ENCODE measurements at places on chromosomes 1 and 21.
A peak's percentile ranks its signal among the peaks of the same experiment; 100 is the strongest.

DNA sequence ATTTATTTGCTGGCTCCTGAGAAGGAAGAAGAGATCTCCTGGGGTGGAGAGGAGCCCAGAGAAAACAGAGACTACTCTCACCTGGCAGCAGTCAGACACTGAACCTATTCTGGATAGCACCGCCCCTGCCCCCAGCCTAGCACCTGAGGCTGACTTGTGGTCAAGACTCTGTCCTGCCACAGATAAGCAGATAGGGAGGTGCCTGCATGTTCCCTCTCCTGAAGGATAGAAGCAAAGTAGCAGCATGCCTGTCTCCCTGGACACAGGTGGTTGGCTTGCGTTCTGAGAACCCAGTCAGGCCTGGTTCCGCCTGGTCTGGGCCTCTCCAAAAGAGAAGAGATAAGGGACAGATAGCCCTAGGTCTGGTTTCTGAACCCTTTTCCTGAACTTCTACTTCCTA lies 1.3 kb upstream of the EFNA3 start:
- DNase-seq = no peak

GRCh38 chr1:1340185-1340584 lies 9.0 kb downstream of the DVL1 start:
- no peak for DNase-seq

GRCh38 chr1:116571215-116571919 lies 541 bp upstream of the CD58 start:
- DNase-seq = no peak

- DNase-seq = peak; percentile 82
Observed at GRCh38 chr1:49060766-49061165, 284.1 kb upstream of the BEND5 start.

DNA sequence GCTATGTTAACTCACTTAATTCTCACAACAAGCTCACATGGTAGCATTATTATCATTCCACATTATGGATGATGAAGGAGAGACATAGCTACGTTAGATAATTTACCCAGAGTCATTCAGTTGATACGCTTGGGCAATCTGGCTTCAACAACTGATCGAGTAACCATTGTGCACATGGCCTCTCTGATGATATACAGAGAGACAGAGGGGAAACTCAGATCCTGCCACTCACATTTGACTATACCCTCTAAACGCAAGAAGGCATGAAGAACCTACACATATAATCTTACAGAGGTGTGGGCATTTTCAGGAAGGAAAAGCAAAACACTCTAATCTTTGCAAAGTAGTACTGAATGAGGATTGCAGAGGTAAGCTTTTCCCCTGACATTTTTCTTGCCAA lies 360.1 kb downstream of the BARHL2 start:
- no peak for DNase-seq

DNA sequence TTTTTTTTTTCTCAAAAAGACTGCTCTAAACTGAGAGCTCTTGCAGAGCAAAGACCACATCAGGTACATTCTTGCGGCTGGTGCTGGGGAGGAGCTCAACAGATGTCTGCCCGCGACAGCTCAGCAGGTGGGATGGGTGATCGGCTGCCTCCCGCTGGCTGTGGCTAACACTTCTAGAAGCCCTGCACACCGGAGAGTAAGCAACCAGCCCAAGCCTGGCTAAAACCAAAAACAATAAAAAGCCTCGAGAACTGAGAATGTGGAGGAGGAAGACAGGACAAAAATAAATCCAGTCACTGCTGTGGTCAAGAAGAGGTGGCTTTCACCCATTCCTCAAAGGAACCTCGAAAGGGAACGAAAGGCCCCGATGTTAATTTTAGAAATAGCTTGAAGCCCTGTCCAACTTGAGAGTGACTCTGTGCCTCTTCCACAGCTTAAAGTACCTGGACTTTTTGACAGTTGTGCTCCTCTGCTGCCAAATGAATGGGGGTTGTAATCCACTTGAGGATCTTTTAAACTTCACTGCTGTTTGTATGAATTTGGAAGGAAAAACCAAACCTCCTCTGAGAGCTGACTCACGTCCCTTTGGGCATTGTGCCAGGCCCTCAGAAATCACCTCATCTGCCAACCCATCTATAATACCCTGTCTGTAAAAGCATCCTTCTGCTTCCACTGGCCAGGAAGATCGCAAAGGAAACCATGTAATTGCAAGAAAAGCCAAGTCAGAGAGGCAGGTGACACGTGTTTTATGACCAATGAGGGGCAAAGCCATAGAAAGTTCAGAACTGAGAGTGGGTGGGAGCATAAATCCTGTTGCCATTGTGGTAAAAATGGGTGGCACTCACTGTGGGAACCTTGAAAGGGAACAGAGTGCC lies 78.6 kb downstream of the KCNN3 start:
- peak; percentile 27 for DNase-seq

Measured in AG08395 (cell line).